ENCODE measurements at places on chromosomes 3 and 15.

DNA sequence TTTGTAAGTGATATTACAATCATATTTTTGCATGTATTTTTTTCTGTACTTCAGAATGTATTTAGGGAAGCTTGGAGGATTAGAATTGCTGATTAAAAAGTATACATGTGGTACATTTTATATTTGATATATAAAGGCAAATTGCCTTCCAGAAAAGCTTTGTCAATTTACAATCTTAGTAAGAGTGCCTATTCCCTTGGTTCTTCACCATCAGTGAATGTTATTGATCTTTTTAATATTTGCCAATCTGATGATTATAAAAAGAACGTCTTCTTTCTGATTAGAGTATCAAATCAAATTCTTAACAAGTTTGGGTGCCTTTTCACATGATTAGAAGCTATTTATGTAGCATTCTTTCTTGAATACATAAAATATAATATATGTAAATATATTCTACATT is 9.1 kb downstream of the WDR49 start:
- no peak for DNase-seq

- DNase-seq = no peak
Measured at GRCh38 chr3:72388644-72389043, 459.6 kb downstream of the SHQ1 start.

GRCh38 chr3:65545429-65545828 is 493.3 kb downstream of the MAGI1 start:
- DNase-seq = no peak

GRCh38 chr3:58487140-58487886 is 4.6 kb upstream of the KCTD6 start:
- no peak for DNase-seq

DNA sequence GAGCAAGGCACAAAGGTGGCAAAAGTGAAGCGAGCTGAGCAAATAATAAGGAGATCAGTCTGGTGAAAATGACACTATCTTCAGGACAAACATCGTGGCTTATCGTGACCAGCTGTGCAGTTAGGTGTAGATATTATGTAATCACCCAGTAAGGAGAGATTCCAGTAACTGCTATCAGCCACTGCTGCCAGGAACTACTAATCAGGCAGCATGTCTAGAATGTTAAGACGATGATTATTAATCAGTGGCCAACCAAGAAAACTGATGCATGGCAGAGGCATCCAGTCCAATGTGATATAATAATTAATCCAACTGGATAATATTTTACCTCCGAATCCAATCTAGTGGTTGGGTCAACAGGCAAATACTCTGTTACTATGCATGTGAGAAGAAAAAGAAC is 252.7 kb upstream of the ZPLD1 start:
- DNase-seq = no peak

- no peak for DNase-seq
Measured at GRCh38 chr15:48096813-48097212, 24.0 kb upstream of the SLC24A5 start.

DNA sequence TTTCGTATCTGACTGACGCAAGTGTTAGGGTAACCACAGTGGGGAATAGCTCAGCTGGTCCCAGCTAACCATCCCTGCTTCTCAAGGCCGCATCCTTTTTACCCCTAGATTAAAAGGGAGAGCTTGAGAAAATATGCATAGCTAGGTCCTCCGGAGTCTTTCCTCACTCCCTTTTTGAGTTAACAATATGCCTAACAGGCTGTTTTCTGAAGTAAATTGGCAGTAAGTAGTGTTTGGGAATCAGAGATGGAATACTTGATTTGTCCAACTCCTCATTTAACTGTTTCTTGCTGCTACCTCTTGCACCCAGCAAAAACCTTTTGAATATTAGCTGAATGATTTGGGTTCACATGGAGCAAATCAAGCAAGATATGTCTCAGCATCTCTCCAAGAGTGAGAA is 326.1 kb downstream of the LPP start:
- DNase-seq = no peak

DNA sequence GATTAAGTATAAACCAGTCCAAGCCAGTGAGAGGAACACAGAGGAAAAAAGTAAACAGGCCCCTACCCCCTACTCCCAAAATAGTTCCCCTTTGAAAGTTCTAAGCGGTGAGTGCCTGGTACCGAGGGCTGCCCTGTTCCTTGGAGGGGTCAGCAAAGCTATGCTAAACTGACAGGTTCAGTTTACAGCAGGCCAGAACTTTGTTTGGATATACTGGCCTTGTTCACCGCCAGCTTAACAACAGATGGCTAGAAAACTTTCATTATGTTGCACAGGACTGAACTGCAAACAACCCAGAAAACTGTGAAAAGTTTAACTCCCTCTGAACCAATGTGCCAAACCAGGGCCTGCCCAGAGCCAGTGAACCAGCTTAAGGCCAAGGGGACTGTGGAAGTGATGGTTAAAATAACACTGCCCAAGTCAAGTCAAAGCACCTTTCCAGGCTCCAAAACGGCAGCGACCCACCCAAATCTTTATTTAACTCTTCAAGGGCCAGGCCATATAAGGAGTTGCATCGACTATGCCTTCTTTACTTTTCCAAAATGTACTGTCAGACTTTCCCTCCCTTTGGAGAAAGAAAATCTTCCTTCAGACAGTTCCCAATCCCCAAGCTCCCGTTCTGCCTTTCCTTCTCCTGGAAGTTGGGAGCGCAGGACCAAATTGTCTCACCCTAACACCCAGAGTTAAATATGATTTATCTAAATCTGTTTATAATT is 448.0 kb downstream of the FOXP1 start:
- no peak for DNase-seq

GRCh38 chr3:72974956-72975355 is 21.7 kb upstream of the PPP4R2 start:
- no peak for DNase-seq

DNA sequence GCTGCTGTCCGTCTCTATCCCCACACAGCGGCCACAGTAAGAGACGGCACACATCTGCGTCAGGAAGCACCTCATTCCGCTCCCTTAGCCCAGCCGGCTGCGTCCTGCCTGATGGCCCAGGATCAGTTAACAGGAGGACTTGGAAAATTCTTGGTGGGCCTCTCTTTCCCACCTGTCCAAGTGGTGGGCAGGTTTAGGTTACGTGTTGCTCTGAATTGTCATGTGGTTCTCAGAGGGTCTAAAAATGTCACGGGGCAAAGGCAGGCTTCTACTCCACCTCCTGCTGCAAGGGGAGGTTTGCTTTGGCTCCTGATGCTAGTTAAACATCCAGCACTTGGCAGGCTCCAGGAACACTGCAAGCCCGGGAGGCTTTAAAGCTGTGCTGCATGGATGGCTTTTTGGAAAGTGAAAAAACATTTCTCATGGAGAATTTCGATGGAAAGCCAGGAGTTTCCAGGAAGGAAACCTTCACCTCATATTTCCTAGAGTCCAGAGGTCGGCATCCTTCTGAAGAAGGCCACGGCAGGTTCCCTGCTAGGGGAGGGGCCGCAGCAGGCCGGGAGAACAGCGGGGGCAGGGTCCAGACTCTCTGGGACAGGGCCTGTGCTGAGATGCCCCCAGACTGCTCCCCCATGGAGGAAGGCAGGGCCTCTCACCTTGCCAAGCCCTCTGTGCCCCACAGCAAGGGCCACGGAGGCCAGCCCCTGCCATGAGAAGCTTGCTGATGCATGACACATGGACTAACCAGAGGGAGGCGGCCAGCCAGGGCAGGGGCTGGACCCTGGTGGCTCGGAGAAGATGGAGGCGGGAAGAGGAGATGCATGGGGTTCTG is 10.8 kb downstream of the CTSH start:
- DNase-seq = no peak

DNA sequence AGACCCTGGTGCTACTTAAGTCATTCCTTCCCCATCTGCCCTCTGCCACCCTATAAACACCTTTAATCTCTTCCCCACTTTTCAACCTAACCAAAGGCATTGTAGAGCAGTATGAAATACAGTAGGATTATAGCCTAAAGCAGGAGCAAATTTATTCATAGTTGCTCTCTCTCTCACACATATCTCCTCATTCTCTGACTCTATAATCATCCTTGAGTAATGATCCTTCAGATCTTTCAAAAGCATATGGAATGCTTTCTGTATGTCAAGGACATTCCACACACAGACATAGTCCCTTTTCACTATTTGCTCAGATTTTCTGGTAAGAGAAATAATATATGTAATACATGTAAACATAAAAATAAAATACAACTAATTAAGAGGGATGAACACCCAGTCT is 54.1 kb downstream of the TRPC1 start:
- DNase-seq = no peak

DNA sequence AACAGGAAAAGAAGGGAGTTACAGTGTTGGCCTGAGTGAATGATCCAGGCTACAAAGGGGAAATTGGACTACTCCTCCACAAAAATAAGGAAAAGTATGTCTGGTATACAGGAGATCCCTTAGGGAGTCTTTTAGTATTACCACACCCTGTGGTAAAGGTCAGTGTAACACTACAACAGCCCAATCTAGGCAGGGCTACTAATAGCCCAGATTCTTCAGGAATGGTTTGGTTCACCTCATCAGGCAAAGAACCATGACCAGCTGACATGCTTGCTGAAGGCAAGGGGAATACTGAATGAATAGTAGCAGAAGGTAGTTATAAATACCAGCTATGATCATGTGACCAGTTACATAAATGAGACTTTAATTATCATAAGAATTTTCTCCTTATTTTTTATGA is 372.6 kb upstream of the ATP11B start:
- no peak for DNase-seq

- DNase-seq = peak; percentile 52
Measured at GRCh38 chr3:122356402-122356801, 26.6 kb downstream of the MIX23 start.

- DNase-seq = no peak
Measured at GRCh38 chr15:90482124-90483011, 47.4 kb upstream of the CRTC3 start.

DNA sequence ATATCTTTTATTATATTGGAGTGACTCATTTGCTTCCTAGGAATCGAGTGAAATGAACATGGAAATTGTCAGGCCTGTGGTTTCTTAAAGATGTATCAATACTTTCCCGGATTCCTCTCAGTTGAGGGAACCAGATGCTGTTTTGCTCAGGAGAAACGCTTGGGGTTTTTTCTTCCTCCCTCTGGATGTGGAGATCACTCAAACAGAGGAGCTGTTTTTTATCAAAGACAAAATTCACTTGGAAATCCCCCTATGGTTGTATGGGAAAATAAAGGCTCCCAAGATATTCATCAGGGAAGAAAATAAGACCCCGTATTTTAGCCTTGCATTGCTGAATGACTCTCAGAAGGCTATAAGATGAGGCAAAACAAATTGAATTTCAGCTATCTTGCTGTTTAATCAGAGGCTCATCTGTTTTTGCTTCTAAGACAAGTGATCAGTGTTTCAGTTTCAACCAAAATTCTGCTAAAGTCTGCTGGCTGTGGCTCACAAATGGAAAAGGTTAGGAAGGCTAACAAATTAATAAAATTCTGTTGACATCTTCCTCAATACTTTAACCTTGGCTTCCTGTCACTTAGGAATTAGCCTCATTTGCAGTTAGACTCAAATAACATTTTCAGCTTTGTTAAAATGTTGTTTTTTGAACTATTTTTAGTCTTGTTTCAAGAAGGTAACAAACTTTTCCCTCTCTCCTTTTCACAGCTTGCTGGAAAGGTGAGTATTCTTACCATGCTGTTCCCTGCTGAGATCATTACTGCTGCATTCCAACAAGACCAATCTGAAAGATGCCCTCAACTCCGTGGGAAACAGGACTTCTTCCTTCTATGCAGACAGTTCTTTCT is 83.6 kb downstream of the COL6A5 start:
- DNase-seq = no peak

DNA sequence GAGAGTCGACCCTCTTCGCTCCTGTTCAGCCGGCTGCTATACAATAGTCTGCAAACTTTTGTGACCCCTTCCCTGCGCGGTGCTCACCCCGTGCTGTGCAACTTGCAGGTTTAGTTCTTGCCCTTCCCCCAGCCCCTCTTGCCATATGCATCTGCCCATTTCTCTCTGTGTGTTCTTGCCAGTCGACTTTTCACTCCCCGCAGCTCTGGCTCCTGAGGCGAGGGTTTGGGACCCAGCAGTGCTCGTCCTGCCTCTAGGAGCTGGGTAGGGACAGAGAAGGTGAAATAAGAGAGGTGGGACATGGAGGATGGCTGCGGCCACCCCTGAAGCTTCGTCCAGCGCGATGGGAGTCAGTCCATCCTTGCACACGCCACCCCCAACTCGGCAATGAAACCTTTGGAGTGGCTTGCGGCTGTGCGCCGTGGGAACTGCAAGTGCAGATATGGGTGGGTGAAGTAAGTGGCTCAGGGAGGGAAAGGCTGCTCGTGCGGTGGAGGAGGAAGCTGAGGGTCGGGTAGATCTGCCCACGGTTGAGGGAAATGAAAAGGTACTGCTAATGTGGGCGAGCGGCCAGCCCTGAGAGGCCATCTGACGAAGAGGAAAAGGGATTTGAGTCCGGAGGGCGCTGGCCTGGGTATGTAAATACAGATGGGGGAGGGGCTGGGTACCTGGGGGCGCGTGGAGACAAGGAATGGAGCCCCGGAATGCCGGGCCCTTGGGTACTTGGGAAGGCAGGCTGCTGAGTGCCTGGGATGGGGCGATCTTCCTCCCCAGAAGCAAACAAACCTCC is 1.0 kb downstream of the LRRC3B start:
- DNase-seq = no peak

GRCh38 chr15:40762919-40763800 is 708 bp upstream of the GCHFR start:
- DNase-seq = peak; percentile 46

DNA sequence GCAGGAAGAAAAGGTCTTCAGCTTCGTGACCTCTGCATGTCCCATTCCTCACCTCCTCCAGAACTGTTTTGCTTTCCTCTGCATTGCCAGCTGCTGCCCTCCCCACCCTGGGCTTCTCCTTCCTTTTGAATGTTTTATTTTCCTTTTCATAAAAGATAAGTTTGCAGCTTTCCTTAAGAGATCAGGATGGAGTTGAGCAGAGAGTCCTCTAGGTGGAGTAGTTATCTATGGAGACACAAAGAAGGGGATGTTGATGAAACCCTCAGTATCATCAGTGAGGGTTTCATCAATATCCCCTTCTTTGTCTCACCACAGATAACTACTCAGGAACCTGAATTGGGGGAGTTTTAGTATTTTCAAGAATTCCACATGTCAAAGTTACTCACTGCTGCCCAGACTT is 19.0 kb upstream of the SLC25A36 start:
- DNase-seq = no peak

- DNase-seq = no peak
Measured at GRCh38 chr3:175558261-175558660, 699.1 kb downstream of the NAALADL2 start.

GRCh38 chr3:128011140-128011539 is 41.1 kb upstream of the SEC61A1 start:
- no peak for DNase-seq

GRCh38 chr3:39327746-39328349 is 1.7 kb upstream of the CCR8 start:
- DNase-seq = no peak

- no peak for DNase-seq
Measured at GRCh38 chr3:184565421-184566211, 4.0 kb downstream of the EPHB3 start.

DNA sequence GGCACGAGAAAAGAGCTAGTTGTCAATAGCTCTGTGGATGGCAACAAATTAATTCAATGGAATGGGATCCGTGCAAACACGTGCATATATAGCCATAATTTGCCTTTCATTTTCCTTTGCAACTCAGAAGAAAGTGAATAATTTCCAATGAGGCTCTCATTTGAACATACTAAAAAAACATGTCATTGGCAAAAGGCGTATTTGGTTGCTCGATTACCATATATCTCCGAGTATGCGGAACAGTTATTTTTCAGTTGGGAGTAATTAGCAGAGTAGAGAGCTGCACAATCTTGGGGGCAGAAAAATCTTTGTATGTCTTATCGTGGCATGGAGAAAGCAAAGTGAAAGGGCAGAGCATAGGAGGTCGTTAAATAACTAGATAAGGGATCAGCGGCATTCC is 257.4 kb downstream of the SV2B start:
- no peak for DNase-seq

GRCh38 chr3:178513546-178514380 is 22.5 kb upstream of the KCNMB2 start:
- DNase-seq = no peak

Measured in HL-60 (cell line).